Urothelium cell line (cell line): ENCODE measurements at places on chromosomes 16 and 17.

- no peak for DNase-seq
Observed at GRCh38 chr17:30300818-30301217, 9.1 kb upstream of the BLMH start.

- no peak for DNase-seq
Observed at GRCh38 chr17:32302860-32303649, 37.4 kb downstream of the RHBDL3 start.

DNA sequence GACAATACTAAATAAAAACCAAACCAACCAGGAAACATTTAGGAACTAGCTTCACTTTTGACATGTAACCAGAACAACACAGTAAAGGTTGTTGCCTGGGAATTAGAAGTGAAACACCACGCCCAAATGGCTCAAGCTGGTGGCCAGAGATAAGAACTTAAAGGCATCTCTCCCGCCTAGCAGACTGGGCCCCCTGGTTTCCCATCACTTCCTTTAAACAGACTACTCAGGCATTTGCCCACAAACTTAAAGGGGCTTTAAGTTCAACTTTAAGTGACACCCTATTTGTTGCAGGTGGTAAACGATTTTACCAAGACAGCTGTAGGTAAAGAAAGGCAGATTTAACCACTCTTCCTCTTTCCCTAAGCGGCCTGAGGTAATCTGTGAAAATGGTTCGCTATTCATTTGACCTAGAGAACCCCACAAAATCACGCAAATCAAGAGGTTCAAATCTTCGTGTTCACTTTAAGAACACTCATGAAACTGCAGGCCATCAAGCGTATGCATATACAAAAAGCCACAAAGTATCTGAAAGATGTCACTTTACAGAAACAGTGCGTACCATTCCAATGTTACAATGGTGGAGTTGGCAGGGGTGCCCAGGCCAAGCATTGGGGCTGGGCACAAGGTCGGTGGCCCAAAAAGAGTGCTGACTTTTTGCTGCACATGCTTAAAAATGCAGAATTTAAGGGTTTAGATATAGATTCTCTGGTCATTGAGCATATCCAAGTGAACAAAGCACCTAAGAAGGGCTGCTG, 40.8 kb upstream of the BPTF start:
- no peak for DNase-seq

DNA sequence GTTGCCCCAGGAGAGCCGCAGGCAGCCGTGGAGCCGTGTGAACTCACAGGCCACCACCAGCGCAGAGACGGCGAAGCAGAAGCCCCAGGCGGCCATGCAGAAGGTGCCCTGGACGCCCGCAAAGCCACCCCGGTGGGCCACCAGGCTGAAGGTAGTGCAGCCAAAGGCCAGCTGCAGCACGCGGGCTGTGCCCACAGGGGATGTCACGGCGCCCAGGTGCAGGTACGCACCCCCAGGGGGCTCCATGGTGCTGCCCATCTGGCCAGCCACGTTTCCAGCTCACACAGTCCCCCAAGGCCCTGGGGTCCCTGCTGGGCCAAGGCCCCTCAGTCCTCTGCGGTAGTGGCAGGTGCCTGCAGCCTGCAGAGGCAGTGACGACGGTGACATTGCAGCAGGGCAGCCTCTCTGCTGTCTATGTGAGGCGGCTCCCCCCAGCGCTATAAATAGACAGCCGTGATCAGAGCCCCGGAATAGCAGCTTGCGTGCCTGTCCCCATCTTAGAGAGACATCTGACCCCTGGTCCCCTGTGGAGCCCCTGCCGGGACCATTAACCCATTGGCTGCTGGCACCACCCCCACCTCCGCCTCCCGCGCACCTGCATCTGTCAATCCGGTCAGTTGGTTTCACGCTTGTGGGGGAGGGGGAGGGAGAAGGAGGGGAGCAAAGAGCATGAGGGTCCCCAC, 4.5 kb upstream of the PYCR1 start:
- no peak for DNase-seq

DNA sequence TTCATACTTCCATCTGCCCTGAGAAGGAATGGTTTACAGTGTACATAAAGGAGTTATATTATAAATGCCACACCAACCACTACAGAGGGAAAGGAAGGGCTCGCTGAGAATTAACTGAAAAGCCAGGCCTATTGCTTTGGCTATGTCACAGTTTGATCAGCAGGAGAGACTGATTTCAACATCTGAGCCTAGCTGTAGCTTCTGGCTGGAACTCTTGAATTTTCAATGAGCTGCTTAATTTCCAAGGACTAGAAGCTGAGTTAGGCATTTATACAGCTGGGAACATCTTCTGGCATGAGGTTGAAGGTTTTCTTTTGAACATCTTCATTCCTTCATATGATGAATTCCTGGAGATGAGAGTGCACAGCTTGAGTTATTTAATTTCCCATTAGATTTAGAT, 47.6 kb upstream of the GNAO1 start:
- DNase-seq: no peak

DNA sequence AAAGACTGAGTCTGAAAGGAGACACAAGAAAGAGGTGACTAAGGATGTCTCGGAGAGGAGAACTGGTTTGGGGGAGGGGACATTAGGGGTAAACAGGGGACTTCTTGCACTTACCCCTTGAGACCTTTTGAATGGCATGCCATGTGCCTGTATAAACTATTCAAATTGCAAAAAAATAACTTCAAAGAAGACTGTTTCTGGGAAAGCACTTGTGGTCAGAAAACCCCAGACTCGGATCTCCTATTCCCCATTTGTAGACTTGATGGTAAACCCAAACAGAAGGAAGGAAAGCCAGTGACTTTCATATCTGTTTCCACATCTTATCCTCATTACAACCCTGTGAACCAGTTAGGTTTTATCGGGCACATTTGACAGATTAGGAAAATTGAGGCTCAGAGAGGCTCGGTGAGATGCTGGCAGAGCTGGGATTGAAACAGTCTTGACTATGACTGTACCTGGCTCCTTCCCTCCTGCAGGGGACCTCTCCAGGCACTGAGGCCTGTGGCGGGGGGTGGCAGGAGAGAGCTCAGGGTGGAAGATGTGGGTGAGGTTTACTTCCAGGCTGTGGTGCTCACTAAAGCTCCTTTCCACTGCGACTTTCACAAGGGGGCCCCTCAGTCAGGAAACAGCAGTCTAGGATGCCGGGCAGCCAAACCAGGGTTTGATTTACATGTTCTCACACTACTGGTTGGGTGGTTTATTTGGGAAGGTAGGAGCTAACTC, 30.5 kb upstream of the PLCG2 start:
- no peak for DNase-seq

DNA sequence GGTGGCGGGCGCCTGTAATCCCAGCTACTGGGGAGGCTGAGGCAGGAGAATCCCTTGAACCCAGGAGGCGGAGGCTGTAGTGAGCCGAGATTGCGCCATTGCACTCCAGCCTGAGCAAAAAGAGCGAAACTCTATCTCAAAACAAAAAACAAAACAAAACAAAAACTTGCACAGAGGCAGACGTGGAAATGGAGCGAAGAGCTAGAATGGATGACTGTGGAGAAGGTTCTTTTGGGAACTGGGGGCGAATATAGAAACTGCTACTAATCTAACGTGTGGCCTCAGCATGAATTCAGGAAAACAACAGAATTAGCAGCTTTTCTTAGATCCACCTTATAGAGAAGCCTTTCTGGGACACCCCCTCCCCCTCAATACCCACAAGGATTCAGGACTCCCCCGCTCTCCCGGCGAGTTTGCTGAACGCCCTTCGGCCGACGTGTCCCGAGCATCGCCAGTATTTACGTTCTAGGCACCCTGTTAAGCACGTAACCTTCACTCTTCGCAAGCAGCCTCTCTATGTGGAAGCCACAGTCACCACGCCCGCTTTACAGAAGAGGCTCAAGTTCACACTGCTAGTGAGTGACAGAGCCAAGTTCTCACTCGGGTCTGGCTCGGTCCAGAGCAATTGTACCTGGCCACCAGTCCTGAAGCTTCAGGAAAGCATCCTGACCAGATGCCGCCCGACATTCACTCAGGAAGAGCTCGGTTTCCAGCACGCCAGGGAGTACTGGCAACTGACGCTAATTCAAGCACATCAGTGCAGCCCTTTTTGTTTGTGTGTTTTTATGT, 13.3 kb upstream of the ABR start:
- DNase-seq: no peak

DNA sequence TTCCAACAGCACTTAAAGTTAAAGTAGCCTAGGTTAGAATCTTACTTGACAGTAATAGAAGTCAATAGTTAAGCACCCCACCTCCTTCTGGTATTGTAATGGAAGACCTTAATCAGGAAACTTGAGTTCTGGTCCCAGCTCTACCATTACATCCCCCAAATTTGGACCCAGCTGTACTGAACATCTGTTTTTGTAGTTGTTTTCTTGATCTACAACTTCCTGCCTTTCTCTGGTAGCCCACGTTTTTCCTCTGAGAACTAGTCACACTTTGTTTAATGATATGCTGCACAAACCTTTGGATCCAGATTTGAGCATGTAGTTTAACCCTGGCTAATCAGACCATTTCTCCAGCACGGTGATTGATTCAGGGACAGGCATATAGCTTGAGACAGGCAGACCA, 505.0 kb downstream of the HS3ST4 start:
- DNase-seq: no peak

GRCh38 chr17:62703261-62703775, 75.8 kb downstream of the MRC2 start:
- peak; percentile 80 for DNase-seq

DNA sequence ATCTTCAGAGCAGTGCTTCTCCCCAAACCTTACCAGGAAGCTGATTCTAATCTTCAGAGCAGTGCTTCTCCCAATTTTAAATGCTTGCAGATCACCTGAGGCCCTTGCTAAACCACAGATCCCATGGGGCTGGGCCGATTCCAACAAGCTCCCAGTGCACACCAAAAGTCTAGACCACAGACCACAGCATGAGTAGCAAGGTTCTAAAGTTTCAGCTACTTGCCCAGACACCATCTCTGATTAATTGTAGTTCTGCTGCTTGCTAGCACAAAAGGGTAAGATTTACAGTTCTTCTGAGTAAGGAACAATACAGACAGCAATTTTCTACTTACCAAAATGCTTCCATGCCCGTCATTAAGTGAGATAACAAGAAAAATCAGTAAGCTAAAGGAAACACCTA, 12.2 kb downstream of the CLEC3A start:
- peak; percentile 50 for DNase-seq

DNA sequence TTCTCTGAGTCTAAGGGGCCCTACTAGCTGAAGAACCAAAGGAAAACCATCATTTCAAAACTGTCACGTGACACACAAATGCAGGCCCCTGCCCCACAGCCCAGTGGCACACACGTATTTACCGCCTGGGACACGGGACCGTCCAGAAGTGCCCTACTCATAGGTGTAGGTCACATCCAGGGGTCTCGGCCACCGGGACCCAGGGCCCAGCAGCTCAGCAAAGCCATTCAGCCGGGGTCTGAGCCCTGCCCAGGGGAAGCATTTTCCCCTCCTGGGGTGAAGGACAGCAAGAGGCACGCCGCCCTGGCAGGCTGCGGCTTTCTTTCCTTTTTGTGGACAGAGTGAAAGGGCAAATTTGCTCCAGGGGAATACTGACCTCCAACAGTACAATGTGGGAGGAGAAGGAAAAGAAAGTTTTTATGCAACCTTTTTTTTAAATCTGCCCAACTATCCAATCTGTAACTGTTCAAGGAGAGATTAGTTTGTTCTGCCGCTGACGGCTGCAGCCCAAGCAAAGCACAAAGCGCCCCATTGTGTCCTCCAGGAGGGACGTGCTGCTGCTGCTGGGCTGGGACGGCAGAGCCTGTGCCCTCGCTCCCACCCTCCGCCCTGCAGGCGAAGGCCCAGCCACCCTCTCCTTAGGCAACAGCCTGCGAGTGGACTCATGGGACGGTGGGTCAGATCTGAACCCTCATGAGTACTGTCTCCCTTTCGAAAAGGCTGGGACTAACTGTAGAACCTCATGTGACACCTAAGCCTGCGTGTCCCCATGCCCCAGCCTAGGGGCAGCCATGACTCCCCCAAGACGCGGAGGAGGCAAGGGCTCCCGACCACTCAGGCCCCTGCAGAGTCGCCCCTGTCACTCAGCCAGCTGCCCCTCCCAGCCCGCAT, 21.3 kb downstream of the SLC7A5 start:
- DNase-seq: no peak

- DNase-seq: no peak
Observed at GRCh38 chr16:55398762-55399161, 74.8 kb downstream of the IRX6 start.

- DNase-seq: no peak
Observed at GRCh38 chr17:14760719-14761411, 460.0 kb downstream of the HS3ST3B1 start.

GRCh38 chr17:62963296-62963695, 2.7 kb upstream of the TANC2 start:
- DNase-seq: peak; percentile 70

- DNase-seq: no peak
Observed at GRCh38 chr16:13926891-13927290, 6.9 kb downstream of the ERCC4 start.

- no peak for DNase-seq
Observed at GRCh38 chr16:9097266-9098219, 6.1 kb downstream of the HAPSTR1 start.

DNA sequence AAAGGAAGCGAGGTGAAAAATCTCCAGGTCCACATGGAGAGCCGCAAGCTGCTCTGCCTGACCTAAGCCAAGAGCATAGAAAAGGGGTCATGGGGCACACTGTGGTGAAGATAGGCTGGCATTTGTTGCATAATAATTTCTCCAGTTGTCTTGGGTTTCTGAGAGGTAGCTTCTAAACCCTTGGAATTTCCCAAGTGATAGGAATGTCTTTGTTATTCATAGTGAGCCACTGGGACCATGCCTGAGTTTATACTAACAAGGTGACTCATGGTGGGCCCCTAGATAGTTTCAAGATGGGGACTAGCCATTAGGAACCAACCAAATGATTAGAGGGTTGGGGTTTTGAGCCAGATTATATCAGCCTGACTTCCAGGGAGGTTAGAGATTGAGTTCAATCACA, 25.6 kb downstream of the SOST start:
- DNase-seq: peak; percentile 32

DNA sequence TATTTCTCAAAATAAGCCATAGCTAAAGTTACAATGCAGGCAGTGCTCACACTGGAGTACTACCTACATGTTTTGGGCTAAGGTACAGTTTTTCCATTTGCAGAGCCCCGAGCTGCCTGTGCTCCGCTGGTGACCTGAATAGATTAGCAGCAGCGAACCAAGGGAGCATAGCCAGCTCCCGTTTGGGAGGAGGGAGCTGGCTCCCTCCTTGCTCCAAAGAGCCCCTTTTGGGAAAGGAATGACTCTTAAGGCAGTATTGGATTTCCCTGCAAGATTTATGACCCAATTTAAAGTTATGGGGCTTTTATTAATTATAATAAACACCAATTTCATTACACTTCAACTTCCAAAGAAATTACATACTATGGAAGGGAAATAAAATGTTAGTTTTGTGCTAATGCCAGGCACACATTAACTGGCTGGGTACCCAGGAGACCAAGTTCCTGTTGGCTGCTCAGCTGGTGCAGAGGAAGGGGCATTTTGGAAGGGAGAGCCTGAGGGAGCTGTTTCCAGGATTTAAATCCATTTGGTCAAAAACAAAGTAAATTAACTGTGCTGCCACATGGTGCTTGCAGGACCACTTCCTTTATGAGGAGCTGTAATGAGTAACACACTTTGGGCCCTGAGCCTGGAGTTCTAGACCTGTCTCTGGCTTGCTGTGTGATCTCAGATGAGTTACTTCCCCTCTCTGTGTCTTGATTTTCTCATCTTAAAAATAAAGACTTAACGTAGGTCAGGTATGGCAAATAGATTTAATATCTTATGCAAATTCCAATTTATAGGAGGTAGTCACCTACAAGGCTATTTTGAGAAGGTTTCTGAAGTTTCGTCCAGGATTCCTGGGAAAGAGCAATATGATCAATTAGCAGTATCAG, 362.1 kb upstream of the CCL2 start:
- DNase-seq: no peak
